ENCODE measurements at places on chromosomes 5 and 9.

- DNase-seq = no peak
Measured at GRCh38 chr5:81140943-81141342, 92.2 kb upstream of the CKMT2 start.

DNA sequence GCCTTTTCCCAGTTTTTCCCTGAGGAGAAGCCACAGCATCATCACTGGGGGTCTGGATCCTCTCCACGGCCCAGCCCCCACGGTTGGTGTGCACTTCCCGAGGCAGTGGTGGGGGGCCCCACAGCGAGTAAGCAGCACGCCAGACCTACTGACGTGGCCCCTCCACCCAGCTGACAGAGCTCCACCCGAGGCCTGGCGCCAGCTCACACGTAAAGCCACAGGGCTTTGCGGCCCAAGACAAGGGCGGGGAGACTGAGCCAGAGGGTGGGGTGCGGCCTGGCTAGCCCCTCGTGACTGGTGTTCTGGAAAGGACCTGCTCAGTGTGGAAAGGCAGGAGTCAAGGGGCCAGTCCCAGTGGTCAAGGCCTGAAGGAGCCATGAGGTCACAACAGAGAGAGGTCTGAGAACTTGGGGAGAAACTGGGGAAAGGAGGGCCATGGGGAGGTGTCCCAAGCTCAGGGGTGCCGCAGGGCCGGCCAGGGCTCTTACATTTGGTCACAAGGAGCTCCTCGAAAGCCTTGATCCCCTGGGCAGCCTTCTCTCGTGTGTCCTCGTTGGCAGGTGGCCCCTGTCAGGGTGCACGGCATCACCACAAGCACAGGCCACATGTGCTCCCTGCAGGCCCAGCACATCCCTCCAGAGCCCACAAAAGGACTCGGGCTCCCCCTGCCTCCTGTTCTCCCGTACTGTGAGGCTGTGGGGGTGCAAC is 5.5 kb downstream of the SNAPC4 start:
- DNase-seq = no peak

- no peak for DNase-seq
Measured at GRCh38 chr9:70409800-70410199, 4.7 kb downstream of the KLF9 start.

GRCh38 chr9:130366888-130367550 is 77.7 kb upstream of the ASS1 start:
- no peak for DNase-seq

- peak; percentile 95 for DNase-seq
Measured at GRCh38 chr9:120925535-120926396, 830 bp downstream of the TRAF1 start.

GRCh38 chr9:117046666-117047327 is 359.7 kb downstream of the TRIM32 start:
- no peak for DNase-seq

GRCh38 chr5:24492229-24492628 is 152.5 kb downstream of the CDH10 start:
- no peak for DNase-seq

DNA sequence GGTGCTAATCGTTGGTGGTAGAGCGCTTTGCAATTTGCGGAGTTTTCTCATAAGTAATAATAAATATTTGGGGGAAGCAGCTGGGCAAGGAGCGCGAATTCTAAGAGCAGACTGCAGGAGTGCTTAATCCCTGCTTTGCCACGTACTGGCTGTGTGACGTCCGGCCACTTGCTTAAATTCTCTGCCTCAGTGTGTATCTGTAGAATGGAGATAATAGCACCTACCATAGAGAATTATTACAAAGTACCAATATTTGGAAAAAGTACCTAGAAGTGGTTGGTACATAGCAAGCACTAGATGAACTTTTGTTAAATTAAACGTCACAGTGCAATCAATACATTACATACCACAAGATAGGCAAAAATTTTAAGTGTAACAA is 598 bp upstream of the TMED7 start:
- no peak for DNase-seq

- no peak for DNase-seq
Measured at GRCh38 chr5:2748861-2749513, 2.5 kb downstream of the IRX2 start.

DNA sequence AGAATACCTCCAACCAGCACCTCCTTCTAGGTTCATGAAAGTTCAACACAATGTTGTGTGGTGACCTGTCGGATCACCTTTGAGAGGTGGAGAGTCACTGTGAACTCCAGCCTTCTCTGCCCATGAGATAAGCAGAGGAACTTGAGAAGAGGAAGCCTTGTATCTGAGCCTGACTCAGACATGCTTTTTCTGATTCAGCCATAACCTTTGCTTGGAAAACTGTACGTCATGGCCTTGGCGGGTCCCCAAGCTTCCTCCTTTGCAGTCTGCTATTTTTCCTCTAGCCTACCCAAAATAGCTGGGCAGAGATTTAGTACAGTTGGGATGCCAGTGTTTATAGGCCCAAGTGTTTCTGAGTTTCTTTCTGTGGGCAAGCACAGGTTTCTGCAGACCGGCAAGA is 274.7 kb downstream of the CETN3 start:
- no peak for DNase-seq

DNA sequence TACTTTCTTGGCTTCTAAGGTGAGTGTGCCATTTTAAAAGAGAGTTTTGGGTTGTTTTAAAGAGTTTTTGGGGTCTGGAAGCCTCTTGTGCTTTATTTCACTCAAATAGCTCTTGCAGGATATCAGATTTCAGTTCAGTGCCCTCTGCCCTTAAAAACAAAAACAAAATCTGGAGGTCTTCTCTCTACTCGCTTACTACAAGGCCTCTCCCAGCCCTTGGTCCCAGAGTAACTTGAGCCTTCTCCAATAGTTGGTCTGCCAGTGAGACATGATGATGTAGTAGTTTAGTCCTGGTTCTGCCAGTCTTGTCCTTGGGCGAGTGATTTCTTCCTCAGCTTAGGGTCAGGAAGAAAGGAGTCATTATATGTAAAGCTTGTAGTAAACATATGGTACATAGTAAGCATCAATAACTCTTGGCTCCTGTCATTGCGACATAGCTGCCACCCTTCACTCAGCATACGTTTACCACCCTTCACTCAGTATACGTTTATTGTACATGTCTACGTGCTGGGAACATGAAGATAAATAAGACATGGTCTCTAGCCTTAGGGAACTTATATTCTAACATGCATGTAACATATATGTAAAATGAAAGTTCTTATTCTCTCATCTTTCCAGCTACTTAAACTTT is 147.6 kb downstream of the MAN2A1 start:
- DNase-seq = no peak

- DNase-seq = no peak
Measured at GRCh38 chr9:21615446-21615845, 133.3 kb upstream of the IFNE start.

GRCh38 chr9:99137225-99137624 is 32.3 kb downstream of the TGFBR1 start:
- DNase-seq = no peak

DNA sequence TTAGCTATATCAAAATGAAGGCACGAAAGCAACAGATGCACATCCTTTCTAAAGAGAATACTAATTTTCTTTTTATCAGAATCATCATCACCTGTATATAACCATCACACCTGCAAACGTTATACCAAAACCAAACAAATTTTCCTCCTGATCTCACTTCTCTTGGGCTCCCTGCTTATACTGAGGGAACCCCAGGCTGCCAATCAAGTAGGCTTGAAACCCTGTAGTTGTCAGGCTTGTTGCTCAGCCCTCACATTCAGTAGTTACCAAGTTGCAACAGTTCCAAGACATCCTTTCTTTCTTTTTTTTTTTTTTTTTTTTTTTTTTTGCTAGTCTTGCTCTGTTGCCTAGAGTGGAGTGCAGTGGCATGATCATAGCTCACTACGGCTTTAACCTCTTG is 12.7 kb downstream of the STRBP start:
- no peak for DNase-seq

DNA sequence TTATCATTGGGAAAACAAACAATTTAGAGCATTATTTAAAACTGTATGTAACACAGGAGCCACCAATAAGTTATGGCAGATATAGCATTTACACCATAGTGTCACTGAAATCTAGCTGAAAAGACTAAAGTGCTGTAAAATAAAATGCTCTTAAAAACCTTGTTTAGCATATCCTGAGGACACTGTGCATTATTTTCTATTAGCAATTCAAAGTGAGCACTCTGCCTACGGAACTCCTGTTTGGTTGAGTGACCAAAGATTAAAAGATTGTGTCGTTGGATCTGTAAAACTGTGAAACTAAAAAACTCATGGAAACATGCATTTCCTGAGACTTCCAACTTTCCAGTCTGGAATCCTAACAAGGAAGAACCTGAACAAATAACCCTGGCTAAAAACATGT is 95.9 kb upstream of the C6 start:
- no peak for DNase-seq

- DNase-seq = no peak
Measured at GRCh38 chr5:56798521-56798920, 16.8 kb upstream of the MAP3K1 start.

DNA sequence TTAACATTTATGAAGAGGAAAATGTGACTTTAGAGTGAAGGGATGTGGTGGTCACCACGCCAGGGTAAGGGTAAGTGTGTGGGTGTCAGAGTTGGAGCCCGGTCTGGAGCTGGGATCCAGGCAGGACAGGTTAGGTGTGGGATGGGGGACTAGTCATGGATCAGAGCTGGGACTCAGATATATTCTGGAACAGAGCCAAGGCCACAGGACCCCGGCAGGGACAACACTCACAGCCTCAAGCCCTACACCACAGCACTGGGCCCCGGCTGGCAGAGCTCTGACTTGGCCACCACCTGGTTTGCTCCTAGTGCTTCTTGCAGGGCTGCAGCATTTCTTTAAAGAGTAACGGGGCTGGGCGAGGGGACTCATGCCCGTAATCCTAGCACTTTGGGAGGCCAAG is 47.4 kb downstream of the C5orf15 start:
- DNase-seq = peak; percentile 27

- no peak for DNase-seq
Measured at GRCh38 chr9:100668024-100668423, 90.1 kb downstream of the CAVIN4 start.

GRCh38 chr5:98585661-98586310 is 187.7 kb upstream of the RGMB start:
- no peak for DNase-seq

- no peak for DNase-seq
Measured at GRCh38 chr5:9045946-9046345, 499.9 kb downstream of the SEMA5A start.

GRCh38 chr9:89593727-89594427 is 10.9 kb upstream of the GADD45G start:
- DNase-seq = peak; percentile 73

DNA sequence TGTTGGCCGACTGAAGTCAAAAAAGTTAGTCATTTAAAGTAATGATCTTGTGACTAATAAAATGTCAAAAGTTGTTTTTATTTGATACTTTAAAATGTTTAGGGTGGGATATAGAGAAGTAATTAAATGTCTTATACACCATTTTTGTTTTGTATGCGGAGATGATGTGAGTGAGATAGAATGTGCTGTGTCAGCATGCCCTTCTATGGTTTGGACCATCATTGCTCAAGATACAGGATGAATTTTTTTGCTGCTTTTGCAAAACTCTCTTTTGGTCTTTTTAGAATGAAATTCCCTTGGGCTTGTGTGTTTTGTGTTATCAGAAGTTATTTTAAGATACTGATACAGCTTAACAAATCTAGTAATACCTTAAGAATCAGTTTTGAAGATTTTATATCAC is 12.5 kb downstream of the SRFBP1 start:
- DNase-seq = no peak

- DNase-seq = no peak
Measured at GRCh38 chr5:151024440-151025249, 4.3 kb downstream of the GPX3 start.

GRCh38 chr9:136371533-136371880 is 2.0 kb downstream of the CARD9 start:
- DNase-seq = no peak

DNA sequence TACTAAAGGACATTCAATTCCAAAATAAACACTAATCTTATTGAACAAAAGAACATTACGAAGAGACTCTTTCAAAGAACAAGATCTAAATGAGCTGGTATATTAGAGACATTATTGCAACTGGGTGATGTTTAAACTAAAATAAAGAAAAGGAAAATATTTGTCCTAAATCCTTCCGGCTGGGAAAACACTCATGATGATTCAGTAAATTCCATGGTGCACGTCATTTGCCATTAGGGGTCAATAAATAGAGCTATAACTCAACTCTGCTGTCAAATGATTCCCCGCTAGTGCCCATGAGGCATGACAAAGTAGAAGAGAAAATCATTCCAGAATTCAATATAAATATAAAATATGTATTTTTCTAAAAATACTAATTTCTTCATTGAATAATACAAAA is 565.5 kb upstream of the TUSC1 start:
- DNase-seq = no peak

- no peak for DNase-seq
Measured at GRCh38 chr5:32612134-32612888, 27.0 kb downstream of the SUB1 start.

- no peak for DNase-seq
Measured at GRCh38 chr9:111020594-111020993, 17.7 kb downstream of the LPAR1 start.

GRCh38 chr9:120870206-120870605 is 6.8 kb downstream of the PHF19 start:
- no peak for DNase-seq

Data from activated CD4-positive, alpha-beta memory T cell treated with anti-CD3 and anti-CD28 coated beads for 36 hours (primary cell).